ENCODE measurements at places on chromosomes 5 and 9. TPM values are rescaled to one million over a fixed set of nuclear protein-coding genes. Genes with fewer than 3 reads are reported as not detected.

The CORO2A gene
- 56.1 TPM for total RNA-seq

GRCh38 chr5:132456987-132457361, 33.6 kb downstream of the IRF1 start:
- DNase-seq = no peak

GRCh38 chr5:112918679-112919078, 3.3 kb downstream of the REEP5 start:
- DNase-seq = no peak

DNA sequence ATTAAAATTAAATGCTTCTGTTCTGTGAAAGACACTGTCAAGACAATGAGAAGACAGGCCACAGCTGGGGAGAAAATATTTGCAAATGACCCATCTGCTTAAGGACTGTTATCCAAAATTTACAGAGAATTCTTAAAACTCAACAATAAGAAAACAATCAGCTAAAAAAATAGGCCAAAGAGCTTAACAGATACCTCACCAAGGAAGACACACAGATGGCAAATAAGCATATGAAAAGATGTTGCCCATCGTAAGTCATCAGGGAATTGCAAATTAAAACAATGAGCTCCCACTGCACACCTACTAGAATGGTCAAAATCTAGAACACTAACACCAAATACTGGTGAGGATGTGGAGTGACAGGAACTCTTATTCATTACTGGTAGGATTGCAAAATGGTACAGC, 10.3 kb downstream of the WNK2 start:
- DNase-seq = no peak

The STC2 gene
- total RNA-seq = 0.26 TPM

DNA sequence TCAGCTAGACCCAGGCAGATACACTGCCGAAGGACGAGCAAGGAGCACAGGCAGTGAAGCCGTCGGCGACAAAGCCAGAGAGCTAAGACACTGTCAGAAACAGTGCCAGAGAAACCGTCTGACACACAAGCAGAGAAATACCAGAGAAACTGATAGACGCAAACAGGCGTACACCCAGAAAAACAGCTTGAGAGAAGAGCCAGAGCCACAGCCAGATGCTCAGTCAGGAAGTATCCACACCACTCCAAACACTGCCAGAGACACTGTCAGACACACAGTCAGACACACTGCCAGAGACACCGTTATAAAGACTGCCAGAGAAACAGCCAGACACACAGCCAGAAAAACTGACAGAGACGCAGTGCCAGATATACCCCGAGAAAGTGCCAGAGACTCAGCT, 19.1 kb downstream of the CNTFR start:
- no peak for DNase-seq

Measured in mucosa of descending colon (tissue), 3 donors.